ENCODE measurements at places on chromosomes 13 and 19. TPM values are rescaled to one million over a fixed set of nuclear protein-coding genes. Genes with fewer than 3 reads are reported as not detected.

DNA sequence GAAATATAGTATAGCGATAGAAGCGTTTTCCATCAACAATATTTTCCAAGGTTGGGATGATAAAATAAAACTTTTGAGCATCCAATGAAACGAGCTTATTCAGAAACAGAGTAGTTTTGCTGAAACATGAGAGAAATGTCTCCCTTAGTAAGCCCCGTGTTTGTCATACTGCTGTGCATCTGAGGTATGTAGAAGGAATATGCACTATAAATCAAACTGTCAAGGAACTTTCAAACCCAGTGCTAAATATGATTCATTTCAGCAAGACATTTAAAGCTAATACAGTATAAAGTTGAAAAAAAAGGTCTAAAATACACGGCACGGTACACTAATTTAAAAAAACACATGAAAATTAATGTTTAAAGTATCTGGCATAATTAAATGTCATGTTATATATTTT is 546.2 kb downstream of the SLITRK5 start:
- no peak for DNase-seq

DNA sequence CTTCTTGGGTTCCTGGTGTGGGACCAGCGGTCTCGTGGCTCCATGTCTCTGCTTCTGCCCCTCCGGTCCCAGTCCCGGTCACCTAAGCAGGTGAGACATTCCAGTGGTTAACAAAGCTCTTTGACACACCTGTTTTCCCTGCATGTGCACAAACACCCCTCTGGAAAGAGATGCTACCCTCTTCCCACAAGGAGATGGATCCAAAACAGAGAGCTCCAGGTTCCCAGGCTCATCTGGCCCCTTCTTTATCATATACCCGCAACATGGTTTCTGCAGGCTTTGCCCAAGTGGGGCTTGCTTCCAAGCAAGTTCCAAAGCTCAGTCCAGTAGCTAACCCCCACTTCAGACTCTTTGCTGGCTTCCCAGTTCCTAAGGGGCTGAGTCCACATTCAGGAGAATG is 17.8 kb downstream of the PEG3 start:
- DNase-seq = no peak

DNA sequence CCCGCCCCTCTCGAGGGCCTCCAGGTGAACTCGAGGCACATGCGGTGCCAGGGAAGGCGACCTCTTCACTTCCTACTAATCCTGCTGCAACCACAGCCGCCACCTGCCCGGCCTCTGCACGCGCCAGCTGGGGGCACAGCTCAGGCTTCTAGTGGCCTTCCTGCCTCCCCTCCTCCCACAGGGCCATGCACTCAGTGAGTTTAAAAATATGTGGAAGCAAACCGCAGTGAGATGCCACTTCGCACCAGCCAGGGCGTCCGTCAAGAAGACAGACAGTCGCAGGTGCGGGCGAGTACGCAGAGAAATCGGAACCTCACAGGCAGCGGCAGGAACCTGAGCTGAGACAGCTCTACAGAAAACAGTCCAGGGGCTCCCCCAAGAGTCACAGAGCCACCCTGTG is 10.4 kb downstream of the LMNB2 start:
- no peak for DNase-seq

DNA sequence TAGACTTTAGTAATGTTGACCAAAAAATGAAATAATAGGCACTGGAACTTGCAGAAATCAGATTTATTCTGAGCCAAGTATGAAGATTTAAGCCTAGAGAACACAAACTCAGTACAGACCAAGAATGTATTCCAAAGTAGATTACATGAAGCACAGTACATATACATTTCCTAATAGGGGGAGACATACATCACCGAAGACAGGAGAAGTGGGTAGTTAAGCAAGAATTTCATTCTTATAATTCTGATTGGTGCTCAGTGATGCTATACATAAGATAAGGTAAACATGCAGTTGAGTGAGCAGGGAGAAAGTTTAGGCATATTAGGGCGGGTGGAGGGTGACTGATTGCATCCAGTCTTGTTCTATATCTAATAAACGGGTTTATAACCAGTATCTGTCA is 2218.8 kb downstream of the PCDH9 start:
- DNase-seq = no peak

GRCh38 chr19:58261600-58261967 is 17.2 kb upstream of the ZNF8 start:
- DNase-seq = no peak

- DNase-seq = no peak
Measured at GRCh38 chr13:48210178-48210577, 22.8 kb upstream of the ITM2B start.

DNA sequence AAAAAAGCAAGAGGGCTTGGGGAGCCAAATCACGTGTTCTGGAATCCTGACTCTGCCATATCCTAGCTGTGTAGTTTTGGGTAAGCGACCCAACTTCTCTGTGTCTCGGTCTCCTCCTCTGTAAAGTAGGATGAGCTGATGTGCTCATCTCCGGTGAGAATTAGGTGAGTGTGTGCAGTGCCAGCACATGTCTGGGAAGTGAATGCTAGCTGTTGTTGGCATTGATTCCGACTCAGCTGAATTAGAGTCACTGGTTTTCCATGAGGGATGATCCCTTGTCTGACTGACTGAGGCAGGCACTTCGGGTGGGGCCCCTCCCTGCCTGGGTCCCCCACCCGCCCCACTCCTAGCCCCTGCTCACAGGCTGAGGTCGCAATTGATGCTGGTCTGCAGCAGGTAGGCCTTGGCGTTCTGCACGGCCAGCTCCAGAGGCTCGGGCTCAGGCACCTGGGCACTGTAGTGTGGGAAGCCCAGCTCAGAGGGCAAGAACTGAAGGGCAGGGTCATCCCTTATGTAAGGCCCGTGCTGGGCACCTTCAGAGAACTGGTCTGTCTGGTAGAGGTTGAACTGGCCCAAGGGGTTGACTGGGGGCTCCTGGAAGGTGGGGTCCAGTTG is 835 bp downstream of the RSPH6A start:
- DNase-seq = no peak

- DNase-seq = no peak
Measured at GRCh38 chr13:76472916-76473315, 413.3 kb downstream of the KCTD12 start.

Gene HS6ST3
- total RNA-seq = not detected

Gene SIGLEC12
- total RNA-seq = 1.0 TPM

Gene ZBTB45
- total RNA-seq = 15.0 TPM

Gene CACNG6
- total RNA-seq = not detected

Gene C19orf85
- not detected for total RNA-seq
